ENCODE measurements at places on chromosomes 12 and 14.

GRCh38 chr12:102118874-102119273 is 1.0 kb downstream of the NUP37 start:
- no peak for DNase-seq

- DNase-seq, result no peak
Observed at GRCh38 chr12:34402228-34402898, 380.1 kb downstream of the ALG10 start.

- DNase-seq, result no peak
Observed at GRCh38 chr14:57487771-57488170, 5.9 kb downstream of the CCDC198 start.

DNA sequence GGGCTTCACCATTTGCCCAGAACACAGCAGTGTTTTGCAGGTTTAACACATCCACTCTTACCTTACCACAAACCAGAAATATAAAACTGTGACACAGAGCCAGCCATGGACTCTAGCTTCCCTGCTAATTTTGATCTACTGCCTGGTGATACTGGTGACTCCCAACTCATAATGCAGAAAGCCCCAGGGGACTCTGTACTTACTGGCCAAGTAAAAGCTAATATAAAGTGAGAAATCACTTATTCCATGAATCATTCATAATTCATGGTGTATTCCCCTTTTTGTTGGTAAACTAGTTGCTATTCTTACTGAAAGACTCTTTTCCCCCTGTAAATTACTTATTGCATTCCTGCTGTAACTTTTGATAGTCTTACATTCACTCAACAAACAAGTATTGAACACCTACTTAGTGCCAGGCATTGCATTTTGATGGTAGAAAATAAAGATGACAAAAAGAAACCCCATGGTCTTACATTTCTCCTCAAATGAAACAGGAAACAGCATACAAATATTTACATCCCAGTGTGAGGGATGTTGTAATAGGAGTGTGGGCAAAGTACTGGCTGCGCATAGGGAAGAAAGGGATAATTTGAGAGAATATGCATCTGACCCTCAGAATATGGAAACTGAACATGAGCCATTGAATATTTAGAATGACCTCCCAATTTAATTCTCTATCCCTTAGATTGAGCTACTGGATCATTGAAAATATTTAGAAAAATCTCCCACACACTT is 279.6 kb downstream of the PDZRN4 start:
- DNase-seq, result no peak

GRCh38 chr12:77047341-77048109 is 17.8 kb downstream of the E2F7 start:
- DNase-seq, result no peak

- no peak for DNase-seq
Observed at GRCh38 chr12:9702255-9702654, 30.6 kb downstream of the CLECL1 start.

DNA sequence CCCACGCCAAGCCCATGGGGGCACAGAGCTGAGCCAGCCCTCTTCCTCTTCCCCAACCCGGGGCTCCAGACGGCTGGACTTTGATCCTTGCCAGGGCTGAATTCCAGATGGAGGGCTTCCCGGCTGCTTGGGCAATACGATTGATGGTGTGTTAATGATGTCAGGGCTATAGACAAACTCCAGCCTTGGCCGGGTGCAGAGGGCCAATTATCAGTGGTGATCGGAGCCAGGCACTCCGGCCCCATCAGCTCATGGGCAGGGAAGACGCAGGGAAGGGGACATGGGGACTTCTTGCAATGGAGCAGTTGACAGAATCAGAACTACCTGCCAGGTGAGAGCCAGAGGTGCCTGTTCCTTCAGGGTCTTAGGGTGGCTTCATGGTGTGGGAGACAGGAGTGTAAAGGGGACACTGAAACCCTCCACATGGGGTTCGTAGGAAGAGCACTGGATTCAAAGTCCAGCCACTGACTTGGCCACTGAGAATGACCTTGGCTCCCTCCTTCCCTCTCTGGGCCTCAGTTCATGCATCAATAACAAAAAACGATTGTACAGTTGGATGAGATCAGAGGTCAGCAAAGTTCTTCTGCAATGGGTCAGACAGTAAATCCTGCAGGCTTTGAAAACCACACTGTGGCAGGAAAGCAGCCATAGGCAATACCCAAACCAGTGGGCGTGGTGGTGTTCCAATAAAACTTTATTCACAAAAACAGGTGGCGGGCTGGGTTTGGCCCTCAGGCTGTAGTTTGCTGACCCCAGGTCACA is 333.7 kb downstream of the MED13L start:
- DNase-seq, result no peak

GRCh38 chr12:7303230-7303629 is 642 bp upstream of the ACSM4 start:
- no peak for DNase-seq

DNA sequence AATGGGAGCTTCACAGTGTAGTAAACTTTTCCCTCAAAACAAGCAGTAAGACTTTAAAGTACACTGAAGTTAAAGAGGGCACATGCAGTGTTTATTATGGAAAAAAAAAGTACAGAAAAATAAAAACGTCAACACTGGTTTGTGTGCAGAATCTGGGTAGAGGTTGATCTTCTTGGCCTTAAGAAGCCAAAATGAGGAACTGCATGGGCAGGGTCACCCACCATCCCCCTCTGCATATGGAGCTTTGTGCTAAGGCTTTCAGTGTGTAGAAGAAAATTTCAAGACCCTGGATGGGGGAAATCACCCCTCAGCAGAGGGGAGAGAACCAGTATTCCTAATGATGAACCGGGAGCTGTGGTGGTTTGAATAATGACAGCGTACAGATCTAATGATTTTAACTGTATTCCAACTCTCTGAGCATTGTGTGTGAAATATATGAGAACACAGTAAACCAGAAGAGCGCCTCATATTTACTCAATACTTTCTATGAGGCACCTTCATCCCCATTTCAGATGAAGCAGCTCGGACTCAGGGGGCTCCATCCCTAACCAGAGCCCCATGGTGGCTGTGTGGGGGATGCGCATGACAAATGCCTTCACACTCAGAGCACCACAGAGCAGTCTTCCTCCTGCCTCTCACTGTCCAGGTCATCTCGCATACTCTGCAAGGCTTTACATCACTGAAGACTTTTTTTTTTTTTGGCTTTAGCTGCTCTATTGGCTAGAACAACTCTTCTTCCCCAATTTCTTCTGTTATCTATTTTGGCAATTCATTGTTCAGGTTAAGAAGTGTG is 33.4 kb downstream of the ACADS start:
- no peak for DNase-seq

GRCh38 chr12:112468046-112468445 is 49.3 kb downstream of the PTPN11 start:
- no peak for DNase-seq

GRCh38 chr12:30878024-30878423 is 48.5 kb upstream of the TSPAN11 start:
- DNase-seq, result no peak

GRCh38 chr12:130104571-130105106 is 57.6 kb upstream of the FZD10 start:
- DNase-seq, result peak; percentile 89

DNA sequence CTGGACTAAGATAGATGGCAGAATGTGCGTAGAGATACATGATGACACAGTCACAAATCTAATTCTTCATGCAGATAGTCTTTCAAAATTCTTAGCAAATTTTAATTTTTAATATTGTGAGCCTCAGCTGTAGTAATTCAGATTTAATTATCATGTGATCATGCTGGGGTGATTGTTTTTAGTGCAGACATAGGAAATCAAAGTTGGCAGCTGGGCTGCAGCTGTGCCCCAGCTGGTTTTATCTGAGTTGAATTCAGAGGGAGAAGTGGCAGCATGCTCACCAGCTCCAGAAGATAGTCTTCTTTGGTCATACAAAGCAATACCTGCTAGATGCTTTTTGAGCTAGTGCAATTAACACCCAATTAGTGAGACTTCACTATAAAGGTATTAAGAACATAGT is 292.9 kb downstream of the RAD51B start:
- DNase-seq, result no peak

- no peak for DNase-seq
Observed at GRCh38 chr14:59768855-59769375, 101.7 kb downstream of the RTN1 start.

GRCh38 chr12:44358636-44359035 is 517.5 kb downstream of the NELL2 start:
- no peak for DNase-seq

- DNase-seq, result no peak
Observed at GRCh38 chr12:93563807-93564538, 8.5 kb upstream of the SOCS2 start.

GRCh38 chr14:91383439-91383838 is 34.2 kb downstream of the CCDC88C start:
- DNase-seq, result peak; percentile 87

DNA sequence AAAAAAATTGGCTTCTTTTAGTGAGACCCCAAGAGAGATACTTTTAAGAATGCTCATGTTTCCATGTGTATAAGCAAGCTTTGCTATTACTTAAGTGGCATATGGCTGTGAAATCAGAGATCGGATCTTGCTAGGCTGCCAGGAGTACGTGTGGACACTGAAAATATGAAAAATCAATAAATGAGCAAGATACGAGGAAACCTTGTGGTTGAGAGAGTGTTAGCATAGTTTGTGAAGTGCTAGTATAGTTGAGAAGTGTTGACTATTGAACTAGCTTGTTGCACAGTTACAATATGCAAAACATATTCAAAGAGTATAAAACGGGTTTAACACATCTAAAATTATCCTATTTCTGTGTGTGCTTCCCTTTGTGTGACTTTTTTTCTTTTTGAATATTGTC is 230.9 kb upstream of the NOVA1 start:
- DNase-seq, result no peak

DNA sequence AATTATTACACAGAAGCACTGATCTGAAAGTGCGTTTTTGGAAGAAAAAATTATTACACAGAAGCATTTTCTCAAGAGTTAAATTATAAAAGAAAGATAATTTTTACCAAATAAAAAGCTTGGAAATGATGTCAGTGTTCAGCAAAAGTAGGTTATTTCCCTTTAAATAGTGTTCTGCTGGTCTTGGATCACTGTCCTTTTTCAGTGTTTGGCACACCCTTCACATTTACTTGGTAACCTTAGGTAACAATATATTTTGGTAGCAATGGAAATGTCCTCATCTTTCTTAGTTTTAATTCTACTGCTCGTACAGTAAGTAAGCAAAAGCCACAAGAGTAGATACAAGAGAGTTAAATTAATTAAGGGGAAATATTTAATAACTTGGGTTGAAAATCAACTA is 40.3 kb downstream of the FERMT2 start:
- no peak for DNase-seq

- peak; percentile 71 for DNase-seq
Observed at GRCh38 chr14:64704143-64704742, at the start of gene PLEKHG3. Gene PLEKHG3 (plus strand): TSS chr14:64704424. CDS start chr14:64727632, 23,208 bp downstream.

DNA sequence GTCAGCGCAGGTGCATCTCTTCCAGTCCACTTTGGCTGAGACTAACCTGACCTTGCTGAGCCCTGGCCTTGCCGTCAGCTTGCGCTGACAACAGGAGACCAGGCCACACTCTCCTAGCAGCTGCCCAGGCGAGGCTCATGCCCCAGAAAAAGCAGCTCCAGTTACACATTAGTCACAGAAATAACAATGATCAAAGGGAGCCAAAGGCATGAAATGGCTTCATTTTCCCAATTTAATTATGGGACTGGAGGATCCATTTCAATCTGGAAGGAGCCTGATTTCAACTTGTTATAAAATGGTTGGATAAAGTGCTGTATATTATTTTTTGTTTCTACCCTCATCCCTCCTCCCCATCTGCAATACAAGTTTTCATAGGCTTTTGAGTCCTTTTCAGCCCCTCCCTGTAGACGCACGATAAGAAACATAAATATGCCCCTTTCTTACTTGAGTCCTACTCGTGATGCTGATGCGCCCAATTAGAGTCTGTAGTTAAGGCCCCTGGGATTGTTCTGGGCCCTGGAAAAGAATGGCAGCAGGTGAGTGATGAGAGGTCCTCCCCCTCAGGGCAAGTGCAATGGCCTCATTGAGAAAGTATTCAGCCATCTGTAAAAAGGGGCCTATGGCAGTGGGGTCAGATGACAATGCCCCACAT is 376.0 kb downstream of the C12orf75 start:
- DNase-seq, result peak; percentile 40

DNA sequence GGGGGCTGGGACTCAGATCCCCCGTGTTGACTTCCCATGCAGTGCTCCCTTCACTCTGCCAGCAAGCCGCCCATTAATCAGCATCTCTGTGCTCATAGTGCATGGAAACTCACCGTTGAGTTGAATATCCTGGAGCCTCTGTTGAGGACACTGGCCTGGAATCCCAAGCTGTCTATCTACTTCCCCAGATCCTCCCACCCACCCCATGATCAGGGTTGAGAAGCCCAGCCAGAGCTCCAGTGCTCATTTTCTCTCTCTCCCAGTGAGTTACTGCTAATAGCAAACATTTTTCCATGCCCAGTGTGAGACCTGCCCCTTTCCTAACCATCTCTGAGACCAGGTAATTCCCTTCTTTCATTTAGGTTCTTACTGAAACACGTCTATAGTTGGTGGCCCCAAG is 88.2 kb downstream of the SLC24A4 start:
- DNase-seq, result no peak

DNA sequence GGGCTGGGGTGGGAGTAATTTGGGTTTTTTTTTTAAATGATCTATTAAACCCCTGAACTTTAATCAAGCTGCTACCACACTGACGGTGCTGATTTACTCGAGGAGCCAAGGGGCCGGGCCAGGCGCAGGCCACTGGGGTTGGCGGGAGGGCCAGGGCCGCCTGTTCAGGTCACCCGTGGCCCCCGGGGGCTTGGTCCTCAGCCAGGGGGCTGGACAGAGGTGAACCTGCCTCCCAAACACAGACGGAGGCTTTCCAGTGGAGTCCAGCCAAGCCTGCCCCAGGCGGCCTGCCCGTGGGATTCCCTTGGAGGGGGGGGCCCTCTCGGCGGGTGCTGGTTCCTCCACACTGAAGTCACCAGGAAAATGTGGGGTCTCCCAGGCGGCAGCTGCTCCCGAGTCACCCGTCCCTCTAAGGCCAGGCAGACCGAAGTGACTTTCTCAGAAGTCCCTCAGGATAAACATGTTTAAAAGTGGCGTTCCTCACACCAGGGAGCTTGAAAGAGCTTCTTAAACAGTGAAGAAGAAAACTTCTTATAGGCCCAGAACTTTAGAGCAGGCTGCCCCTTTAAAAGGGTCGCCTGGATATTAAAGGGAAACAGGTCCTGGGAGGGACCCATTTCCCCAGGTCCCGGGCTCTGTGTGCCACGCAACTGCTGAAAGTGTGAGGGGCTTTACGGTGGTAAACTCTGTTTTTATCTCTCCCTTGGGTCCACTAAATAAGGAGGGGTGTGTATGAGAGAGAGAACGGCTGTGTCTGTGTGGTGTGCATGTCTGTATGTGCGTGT is 167.2 kb upstream of the GSC start:
- no peak for DNase-seq

DNA sequence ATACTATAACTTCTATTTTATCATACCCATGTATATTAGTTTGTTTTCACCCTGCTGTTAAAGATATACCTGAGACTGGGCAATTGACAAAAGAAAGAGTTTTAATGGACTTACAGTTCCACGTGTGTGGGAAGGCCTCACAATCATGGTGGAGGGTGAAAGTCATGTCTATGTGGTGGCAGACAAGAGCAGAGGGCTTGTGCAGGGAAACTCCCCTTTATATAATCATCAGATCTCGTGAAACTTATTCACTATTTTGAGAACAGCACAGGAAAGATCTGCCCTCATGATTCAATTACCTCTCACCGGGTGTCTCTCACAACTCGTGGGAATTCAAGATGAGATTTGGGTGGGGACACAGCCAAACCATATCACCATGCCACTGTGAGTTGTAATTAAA is 135.8 kb downstream of the SYNE2 start:
- no peak for DNase-seq

- peak; percentile 84 for DNase-seq
Observed at GRCh38 chr12:68591734-68592418, 18.8 kb upstream of the RAP1B start.

Data from NCI-H510A treated with DMSO at 0.1 percent for 48 hours (cell line).